ENCODE measurements at places on chromosomes 7 and 10.

- DNase-seq = no peak
Observed at GRCh38 chr7:128383776-128384175, 22.3 kb upstream of the PRRT4 start.

- DNase-seq = peak; percentile 19
Observed at GRCh38 chr7:115748123-115748738, 282.3 kb downstream of the TFEC start.

DNA sequence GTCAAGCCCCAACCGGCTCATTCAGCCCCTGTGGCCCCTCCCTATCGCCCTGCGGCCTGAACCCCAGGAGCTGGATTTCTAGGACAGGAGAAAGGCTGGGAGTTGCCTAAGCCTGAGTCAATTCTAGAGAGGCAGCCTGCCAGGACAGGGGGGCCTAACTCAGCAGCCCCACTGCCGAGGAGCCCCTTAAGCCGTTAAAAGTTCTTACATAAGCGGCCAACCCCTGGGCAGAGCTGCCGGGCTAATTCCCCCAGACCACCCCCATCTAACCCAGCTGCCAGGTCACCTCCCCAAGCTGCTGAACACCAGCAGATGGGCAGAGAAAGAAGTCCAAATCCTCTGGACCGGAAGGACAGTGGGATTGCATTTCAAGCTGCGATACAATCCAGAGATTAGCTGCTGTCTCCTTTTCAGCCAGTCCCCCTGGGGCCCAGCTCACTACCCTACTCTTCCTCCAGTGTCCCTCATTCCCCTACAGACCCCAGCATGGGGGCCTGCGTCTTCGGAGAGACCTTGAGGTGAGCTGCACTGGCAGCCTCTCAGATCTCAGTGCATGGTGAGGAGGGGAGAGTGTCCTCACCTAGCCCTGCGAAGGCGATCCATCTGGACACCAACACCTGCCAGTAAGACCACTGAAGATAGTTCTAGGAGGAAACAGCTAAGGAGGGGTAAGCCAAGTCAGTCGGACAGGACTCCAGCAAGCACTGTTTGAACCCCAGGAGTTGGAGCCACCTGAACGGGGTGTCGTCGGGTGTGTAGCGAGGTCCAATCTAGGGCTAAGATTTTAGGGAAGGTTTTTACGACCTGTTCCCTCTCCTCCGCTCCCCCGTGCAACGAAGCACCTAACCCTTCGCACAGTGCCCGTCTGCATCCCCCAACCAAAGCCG is 830 bp downstream of the IMPDH1 start:
- no peak for DNase-seq

GRCh38 chr10:60008816-60009215 is 102.5 kb upstream of the CCDC6 start:
- no peak for DNase-seq

DNA sequence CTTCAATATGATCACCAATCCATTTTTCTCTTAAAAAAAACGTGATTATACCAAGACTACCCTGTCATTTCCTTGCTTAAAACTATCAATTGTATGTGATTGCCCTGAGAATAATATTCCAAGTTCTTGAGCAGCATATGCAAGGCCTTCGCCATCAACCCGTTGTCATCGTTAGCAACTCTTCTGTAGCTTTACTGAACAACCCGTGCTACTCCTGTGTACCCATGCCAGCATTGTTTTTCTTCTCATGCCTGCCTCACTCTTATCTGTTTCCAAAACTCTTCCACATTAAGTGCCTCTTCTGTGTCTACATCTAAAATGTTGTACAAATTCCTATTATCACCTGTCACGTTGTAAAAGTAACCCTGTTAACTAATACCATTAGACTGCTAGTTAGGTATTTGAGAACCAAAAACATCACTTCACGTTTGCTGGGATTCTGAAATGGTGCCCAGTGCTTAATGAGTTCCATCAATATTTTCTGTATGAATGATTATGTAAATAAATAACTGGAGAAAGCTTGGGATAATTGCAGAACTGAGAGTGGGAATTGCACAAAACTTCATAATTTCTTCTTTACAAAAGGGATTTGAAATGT is 10.5 kb downstream of the CAV2 start:
- DNase-seq = no peak

DNA sequence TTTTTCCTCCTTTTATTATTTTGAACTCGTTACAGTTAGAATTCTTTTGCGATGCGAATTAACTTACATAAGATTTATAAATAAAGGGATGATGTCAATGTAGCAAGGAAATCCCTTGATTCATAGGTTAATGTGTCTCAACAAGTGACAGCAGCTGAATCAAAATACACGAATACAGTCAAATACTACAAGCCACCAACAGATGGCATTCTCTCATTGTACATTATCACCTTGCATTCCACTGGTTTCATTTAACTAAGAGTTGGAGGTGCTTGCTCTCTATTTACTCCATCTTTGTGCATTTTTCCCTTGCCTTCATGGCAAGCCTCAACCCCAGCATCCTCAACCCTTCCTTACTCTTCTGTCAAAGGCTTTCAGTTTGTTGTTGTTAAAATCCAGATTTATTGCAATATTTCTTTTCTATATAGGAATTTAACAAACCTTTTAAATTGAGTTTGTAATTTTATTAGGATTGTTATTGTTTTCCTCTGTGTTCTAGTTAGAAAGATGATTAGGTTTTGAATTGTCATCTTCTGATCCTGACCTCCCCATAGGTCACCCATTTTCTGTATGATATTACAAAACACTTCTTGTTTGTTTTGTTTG is 78.3 kb downstream of the SLC25A40 start:
- peak; percentile 42 for DNase-seq

- no peak for DNase-seq
Observed at GRCh38 chr7:16916738-16917137, 35.0 kb upstream of the AGR3 start.

DNA sequence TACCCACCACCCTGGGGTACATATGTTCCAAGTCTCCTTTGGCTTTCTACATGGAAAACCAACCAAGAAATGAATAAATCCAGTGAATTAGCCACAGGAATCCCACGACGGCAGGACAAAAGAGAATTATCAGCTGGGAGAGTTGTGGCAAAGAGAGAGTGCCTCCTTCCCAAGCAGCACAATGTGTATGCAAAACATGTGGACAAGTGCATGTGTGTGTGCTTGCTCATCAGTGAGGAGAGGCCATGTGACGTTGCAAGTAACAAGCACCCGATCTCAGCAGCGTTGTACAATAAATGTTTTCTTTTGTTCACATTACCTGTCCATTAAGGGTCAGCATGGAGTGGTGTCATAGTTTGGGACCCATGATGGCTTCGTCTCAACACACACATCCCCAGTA is 50.0 kb upstream of the EMX2 start:
- no peak for DNase-seq

DNA sequence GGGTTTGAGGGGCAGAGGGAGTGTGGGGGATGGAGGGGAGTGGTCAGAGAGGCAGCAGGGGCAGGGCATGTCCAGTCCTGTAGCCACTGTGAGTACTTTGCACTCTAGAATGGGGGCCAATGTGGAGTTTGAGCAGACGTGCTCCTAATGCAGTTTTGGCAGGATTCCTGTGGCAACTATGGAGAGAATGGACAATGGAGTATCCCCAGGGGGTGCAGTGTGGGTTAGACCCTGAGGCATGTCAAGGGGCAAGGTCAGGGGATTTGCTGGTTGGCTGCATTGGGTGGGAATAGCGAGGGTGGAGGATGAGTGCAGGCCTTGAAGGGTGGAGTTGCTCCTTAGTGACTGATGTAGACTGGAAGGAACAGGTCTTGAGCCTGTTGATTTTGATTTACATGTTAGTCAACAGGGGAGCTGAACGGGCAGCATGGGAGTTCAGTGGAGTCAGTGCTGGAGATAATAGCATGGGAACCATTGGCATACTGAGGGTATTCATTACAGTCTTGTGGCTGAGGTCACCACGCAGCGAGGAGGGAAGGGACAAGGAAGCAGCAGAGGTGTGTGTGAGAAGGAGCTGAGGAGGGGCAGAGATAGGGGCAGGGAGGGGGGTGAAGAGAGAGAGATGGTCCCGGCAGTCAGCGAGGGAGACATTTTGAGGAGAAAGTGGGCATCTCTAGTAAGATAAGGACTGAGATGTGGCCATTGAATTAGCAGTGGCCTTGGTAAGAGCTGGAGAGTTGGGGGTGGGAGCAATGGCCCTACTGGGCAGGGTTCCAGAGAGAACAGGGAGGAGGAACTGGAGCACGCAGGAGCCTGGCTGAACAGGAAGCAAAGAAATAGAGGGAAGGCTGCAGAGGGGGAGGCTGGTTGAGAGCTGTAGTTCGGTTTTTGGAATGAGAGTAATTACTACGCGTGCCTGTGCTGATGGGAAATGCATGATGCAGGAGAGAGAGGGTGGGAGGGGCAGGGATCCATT is 112.7 kb downstream of the CCNY start:
- no peak for DNase-seq

DNA sequence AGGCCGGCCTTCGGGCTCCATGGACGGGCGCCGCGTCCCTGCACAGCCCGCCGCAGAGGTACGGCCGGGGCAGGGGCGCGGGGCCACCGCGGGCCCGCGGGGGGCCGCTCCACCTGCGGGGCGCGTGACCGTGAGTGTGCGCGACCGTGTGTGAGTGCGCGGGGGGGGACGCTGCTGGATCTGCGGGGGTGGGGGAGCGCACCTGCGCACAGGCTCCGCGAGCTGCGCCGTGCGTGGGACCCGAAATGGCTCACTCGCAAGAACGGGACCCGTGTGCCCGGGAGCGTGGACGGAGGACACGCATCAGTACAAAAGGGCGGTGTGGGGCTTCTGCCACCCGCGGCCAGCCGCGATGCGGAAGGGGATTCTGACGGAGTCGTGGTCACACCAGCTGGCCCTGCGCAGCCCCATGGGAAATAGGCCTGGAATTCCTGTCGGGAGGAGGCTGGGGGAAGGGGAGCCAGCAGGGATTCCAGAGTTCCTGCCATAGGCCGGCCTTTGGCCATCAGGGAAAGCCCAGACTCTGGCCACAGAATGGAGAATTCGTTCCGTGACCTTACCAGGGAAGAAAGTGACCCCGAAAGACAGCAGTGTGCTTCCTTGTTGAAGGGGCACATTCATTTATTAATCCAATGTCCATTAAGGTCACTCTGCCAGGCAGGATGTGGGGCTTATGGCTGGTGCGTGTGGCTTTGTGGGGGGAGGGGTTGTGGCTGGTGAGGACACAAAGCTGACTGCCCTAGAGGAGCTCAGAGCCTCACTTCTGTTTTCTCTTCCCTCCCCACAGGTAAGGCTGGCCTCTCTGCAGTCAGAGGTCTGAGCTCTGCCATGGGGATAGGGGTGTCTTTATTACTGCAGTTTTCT is 494 bp downstream of the REPIN1 start:
- DNase-seq = no peak

DNA sequence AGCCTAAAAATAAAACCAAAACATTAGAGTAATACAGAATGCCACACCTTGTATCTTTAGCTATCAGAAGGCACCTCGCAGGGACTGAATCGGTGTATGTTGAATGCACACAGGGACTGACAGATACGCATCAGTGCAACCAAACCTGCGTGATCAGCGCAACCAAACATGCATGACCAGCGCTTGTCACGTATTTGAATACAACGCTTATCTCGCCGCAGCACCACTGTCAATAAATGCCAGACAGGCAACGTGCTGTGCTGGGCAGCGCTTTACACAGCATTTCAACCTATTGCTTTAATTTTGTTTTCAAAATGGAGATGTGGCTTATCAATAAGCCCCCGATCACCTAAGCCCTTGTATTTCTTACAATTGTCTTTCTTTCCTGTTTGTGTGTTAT is 242.4 kb downstream of the SFMBT2 start:
- no peak for DNase-seq

- DNase-seq = no peak
Observed at GRCh38 chr10:82075605-82076004, 200.6 kb downstream of the NRG3 start.

DNA sequence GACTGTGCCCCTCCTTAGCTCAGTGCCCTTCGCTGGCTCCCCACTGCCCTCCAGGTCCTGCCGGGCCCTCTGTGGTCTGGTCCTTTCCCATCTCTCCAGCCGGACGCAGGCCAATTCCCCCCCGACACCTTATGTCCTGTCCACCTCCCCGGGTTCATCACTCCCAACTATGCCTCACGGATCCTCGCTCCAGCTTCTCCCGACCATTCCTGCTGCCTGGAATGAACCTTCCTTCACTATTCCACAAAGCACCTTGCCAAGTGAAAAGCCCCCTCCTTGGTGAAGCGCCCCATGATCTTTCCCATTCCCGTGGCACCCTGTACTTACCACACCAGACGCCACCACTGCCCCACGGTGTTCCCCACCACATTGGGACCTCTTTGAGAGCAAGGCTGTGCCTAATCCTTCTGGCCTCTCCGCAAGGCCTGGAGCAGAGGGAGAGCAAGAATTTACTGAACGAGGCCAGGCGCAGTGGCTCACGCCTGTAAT is 47.2 kb downstream of the TMEM270 start:
- no peak for DNase-seq

DNA sequence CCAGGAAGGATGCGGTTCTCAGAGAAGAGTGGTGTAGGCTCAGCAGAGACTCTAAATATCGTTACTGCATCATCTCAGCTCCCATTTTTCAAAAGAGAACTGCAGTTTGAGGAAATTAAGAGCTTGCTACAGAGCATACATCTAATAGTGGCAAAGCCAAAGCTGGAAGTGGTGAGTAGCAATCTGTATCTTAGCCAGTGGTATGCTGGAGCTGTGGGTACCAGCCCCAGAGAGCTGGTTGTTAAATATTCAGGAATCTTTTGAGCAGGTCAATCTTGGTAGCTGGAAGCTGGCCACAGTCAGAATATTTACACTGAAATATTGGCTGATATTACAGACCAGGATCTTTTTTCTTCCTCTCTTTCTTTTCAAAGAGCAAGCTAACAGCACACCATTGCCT is 88.4 kb upstream of the STEAP1B start:
- DNase-seq = no peak

DNA sequence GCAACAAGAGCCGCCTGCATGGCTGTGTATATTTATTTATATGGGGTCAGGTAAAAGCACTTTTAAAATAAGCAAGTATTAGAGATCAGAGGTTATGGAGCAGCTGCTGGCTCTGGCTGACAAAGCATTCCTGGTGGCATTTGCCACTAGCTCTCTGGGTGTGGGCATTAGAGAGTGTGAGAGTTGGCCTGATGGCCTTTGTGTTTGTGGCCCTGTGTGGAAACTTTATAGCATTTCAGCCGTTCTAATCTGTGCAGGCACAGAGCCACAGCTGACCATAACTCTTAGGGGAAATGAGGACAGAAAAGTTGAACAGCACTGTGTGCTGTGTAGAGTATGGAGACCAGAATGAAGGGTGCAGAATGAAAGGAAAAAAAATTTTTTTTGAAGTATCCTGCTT is 118.9 kb downstream of the AUTS2 start:
- DNase-seq = no peak

DNA sequence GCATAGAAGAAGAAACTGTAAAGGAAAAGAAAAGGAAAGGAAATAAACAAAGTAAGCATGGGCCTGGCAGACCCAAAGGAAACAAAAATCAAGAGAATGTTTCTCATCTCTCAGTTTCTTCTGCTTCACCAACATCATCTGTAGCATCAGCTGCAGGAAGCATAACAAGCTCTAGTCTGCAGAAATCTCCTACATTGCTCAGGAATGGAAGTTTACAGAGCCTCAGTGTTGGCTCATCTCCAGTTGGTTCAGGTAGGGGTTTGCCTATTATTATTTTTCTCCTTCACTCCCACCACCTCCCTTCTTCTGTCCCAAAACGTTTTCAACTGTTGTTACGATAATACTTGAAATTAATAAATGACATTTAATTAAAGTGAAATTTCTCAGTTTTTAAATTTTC is 139.6 kb downstream of the MLLT10 start:
- DNase-seq = no peak
